ENCODE measurements at places on chromosomes 3 and 15. TPM values are rescaled to one million over a fixed set of nuclear protein-coding genes. Genes with fewer than 3 reads are reported as not detected.
A peak's percentile ranks its signal among the peaks of the same experiment; 100 is the strongest.

GRCh38 chr3:190326930-190327329 is 4.7 kb upstream of the CLDN1 start:
- no peak overlapping the region for H3K27ac ChIP-seq
- no peaks in the 10 kb centered on the region for H3K36me3 ChIP-seq
- H3K4me3 ChIP-seq = no peak overlapping the region
- no peaks in the 10 kb centered on the region for H3K4me1 ChIP-seq
- no peaks in the 10 kb centered on the region for H3K27me3 ChIP-seq

B3GNT5 gene
- 29.2 TPM for total RNA-seq

DNA sequence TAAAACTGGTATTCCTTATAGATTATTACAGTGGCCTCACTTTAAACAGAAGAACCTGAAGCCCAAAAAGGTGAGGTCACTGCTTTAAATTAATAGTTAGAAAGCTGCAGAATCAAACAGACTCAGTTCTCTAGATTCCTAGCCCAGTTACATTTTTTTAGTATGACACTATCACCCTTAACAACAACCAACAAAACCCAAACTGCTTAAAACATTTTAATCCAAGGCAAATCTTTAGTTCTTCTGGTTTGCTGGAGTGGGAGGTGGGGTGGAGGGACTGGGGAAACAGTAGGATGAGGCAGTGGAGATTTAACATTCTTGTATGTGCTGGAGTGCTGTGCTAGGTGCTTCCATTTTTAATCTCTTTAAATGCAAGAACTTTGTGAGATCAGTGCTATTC is 631.6 kb upstream of the KCNMB2 start:
- no peak overlapping the region for H3K4me3 ChIP-seq
- peak; percentile 9 for DNase-seq
- no peak overlapping the region for H3K27ac ChIP-seq
- no peaks in the 10 kb centered on the region for H3K36me3 ChIP-seq
- peaks cover 22% of the 10 kb centered on the region for H3K4me1 ChIP-seq

GRCh38 chr15:64813075-64813474 is 12.4 kb downstream of the PIF1 start:
- H3K36me3 ChIP-seq = no peaks in the 10 kb centered on the region
- H3K27ac ChIP-seq = no peak overlapping the region
- peak; percentile 11 for DNase-seq
- no peaks in the 10 kb centered on the region for H3K4me1 ChIP-seq
- H3K4me3 ChIP-seq = no peak overlapping the region
- H3K27me3 ChIP-seq = no peaks in the 10 kb centered on the region

DNA sequence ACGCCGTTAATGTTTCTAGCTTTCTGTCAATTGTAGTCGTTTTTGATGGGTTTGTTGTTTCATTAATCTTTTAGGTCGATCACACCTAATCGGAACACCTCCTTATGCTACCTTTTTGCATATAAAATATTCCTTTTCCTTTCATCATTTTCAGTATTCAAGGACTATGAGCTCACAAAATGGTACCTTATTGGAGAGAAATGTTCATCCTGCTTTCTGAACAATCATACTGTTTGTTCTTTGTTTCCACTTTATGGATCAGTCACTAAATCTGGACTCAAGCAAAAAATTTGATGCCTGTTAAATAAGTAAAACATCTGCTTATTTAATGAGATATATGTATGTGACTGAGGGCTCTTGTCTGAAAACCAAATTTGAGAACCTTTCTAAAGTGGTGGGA is 1.1 kb downstream of the KIF15 start:
- peak overlapping the region; percentile 76 for H3K4me3 ChIP-seq
- DNase-seq = no peak
- H3K36me3 ChIP-seq = peaks cover 61% of the 10 kb centered on the region
- H3K27me3 ChIP-seq = no peaks in the 10 kb centered on the region

PROK2 gene
- not detected for total RNA-seq

DNA sequence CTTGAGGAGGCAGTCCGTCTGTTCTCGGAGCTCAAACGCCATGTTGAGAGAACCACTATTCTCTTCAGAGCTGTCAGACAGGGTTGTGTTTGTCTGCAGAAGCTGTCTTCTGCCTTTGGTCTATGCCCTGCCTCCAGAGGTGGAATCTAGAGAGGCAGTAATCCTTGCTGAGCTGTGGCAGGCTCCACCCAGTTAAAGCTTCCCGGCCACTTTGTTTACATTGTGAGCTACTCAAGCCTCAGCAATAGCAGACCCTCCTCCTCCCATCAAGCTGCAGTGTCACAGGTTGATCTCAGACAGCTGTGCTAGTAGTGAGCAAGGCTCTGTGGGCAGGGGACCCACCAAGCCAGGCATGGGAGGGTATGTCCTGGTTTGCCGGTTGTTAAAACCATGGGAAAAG is 8.9 kb downstream of the OR5AC2 start:
- peak; percentile 23 for DNase-seq
- H3K4me1 ChIP-seq = no peaks in the 10 kb centered on the region
- no peak overlapping the region for H3K4me3 ChIP-seq

DNA sequence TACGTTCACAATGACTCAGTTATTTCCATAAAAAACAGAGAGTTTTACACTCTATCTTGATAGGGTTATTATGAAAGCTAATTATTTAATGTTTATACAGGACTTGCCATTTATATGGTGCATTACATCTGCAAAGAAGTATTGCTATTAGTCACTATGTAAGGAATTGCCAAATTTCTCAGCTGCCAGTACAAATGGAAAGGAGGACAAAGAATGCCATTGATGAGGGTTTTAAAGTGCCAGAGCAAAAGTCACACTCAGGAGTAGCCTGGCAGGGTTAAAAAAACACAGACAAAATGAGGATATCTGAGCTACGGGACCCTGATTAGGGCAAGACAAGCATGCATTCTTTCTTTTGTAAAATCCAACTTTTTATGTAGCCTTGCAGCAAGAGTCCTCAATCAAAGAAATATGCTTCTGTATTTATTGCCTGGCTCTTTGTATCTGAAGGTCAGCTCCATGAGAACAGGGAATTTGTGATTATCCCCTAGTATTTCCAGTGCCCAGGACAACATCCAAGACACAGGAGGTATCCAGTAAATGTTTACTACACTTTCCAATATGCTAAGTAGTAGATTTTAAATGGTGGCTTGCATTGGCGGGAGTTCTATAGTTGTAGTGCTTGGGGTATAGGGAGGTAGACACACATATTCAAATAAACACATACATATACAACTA is 1013.6 kb downstream of the ROBO1 start:
- DNase-seq = peak; percentile 82
- H3K27ac ChIP-seq = peak overlapping the region; percentile 48
- H3K27me3 ChIP-seq = no peaks in the 10 kb centered on the region

DNA sequence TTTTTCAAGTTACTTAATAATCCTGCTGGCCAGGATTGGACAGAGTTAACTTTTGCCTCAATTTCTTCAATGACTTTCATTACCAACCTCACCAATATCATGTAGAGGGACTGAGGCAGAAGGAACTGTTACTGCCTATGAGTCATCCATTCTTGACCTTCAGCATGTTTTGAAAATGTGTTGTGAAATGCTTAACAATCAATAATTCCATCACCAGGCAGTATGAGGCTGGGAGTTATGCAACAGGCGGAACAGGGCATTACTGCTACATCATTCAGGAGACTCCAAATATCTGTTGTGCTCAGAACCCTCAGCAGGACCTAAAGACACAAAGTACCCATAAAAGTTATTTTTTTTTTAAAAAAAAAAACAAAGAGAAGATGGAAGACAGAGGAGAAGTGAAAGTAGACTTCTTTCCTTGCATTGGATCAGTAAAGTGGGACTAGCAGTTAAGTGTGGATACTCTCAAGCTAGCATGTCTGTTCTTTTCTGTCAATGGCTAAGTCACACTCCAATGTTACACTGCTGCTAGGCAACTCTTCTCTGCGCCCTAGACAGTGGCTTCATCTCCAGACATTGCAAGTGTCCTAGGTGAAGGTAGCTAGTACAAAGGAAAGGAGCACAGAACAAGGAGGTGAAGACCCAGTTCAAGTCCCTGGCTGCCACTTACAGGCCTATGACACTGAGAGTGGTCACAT is 184.9 kb upstream of the LPP start:
- no peak overlapping the region for H3K4me3 ChIP-seq
- peaks cover 11% of the 10 kb centered on the region for H3K4me1 ChIP-seq
- peak; percentile 47 for DNase-seq
- no peaks in the 10 kb centered on the region for H3K27me3 ChIP-seq

DNA sequence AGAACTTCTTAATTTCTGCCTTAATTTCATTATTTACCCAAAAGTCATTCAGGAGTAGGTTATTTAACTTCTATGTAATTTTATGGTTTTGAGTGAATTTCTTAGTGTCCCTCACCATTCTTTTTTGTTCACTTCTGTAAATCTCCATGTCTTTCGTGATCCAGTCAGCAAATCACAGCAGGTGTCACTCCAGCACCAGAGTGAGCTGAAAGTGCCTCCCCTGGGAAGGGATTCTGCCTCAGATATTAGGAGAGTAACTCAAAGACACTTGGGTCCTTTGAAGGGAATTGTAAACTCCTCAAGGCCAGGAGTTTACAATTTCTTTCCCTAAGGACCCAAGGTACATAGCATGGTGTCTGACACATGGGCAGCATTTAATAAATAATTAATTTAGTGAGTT is 207.6 kb upstream of the AZI2 start:
- H3K4me3 ChIP-seq = no peak overlapping the region
- H3K4me1 ChIP-seq = no peaks in the 10 kb centered on the region
- peaks cover 11% of the 10 kb centered on the region for H3K27me3 ChIP-seq
- DNase-seq = no peak

BCL2A1 gene
- total RNA-seq = 16.9 TPM

ZNF662 gene
- total RNA-seq = 0.04 TPM
